ENCODE measurements at places on chromosomes 2 and 18. TPM values are rescaled to one million over a fixed set of nuclear protein-coding genes. Genes with fewer than 3 reads are reported as not detected.

DNA sequence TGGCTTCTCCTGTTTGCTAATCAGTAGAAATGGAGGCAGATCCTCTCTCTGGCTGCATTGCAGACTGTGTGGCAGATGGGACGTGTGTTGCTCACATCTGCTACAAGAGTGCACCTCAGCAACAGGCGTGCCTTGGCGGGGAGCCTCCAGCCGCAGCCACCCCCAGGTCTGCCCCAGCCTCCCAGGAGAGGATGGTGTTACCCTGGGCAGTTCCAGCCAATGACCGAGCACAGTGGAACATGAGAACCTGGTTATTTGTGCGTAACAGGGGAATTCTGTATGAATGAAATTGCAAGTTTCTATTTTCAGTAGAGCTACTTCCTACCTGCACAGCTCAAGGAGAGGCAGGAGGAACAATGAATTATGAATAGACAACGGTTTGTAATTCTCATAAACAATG, 130.6 kb upstream of the CBLN2 start:
- no peak for DNase-seq
- no peak overlapping the region for H3K27ac ChIP-seq
- H3K4me3 ChIP-seq = no peak overlapping the region
- no peaks in the 10 kb centered on the region for H3K27me3 ChIP-seq

GRCh38 chr2:62197011-62197924, 1.4 kb downstream of the B3GNT2 start:
- peak overlapping the region; percentile 95 for H3K27ac ChIP-seq
- DNase-seq = peak; percentile 33
- H3K27me3 ChIP-seq = no peaks in the 10 kb centered on the region
- H3K4me3 ChIP-seq = peak overlapping the region; percentile 98
- no peaks in the 10 kb centered on the region for H3K4me1 ChIP-seq

DNA sequence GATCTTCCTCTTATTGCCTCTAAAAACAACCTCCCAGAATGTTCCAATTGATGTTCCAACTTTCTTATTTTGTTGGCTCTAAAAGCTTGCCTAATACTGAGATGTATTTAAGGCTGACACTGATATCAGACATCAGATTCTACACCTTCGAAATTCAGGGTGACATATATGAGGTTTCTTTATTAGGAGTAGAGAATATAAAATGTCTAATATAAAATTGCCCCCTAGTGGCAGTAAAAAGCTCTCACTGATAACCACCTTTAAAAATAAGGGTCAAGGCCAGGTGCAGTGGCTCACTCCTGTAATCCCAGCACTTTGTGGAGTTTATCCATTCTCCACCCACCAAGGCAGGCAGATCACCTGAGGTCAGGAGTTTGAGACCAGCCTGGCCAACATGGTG, 789.7 kb upstream of the SLC39A10 start:
- no peaks in the 10 kb centered on the region for H3K36me3 ChIP-seq
- no peaks in the 10 kb centered on the region for H3K4me1 ChIP-seq
- no peak overlapping the region for H3K4me3 ChIP-seq
- H3K27me3 ChIP-seq = no peaks in the 10 kb centered on the region

DNA sequence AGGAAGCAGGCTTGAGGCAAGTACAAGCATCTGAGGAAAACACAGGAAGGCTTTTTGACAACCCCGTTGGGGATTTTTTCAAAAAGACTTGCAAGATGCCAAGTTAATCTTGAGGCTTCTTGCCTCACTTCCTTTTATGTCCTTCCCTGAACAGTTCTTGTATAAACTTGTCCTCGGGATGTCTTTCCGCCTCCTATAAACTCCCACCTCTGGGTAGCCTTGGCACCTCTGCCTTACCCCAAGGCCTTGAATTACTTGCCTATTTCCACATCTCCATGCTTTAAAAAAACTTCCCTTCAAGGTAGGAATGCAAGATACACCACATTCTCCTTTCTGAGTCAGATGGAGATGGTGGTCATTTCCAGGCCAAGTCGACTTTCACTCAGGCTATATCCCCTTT, 106.4 kb upstream of the RBBP8 start:
- peak; percentile 81 for DNase-seq
- peak overlapping the region; percentile 63 for H3K27ac ChIP-seq
- no peaks in the 10 kb centered on the region for H3K4me1 ChIP-seq
- H3K36me3 ChIP-seq = no peaks in the 10 kb centered on the region

DNA sequence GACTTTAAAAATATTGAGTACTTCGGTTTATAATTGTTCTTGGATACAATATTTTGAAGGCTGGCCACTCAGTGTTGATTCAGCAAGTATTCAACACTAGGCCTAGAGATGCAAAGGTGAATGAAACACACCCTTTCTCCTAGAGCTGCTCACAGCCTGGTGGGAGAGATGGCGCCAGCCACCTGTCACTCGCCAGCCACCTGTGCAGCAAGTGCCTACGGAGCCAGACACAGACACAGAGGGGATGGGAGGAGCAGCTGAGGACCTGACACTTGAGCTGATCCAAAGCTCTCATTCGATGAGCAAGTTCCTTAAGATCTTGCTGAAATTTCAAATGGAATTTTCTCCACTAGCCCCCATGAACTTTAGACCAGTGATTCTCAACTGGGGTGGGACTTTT, 151.1 kb upstream of the RIOK3 start:
- no peaks in the 10 kb centered on the region for H3K36me3 ChIP-seq
- H3K27me3 ChIP-seq = no peaks in the 10 kb centered on the region
- no peaks in the 10 kb centered on the region for H3K4me1 ChIP-seq
- no peak overlapping the region for H3K27ac ChIP-seq
- H3K4me3 ChIP-seq = no peak overlapping the region
- no peak for DNase-seq

- DNase-seq = no peak
- H3K27ac ChIP-seq = peak overlapping the region; percentile 97
- H3K4me3 ChIP-seq = peak overlapping the region; percentile 92
- H3K4me1 ChIP-seq = peaks cover 4% of the 10 kb centered on the region
These were observed 515 bp downstream of the TSHZ1 start for GRCh38 chr18:75211002-75211621.

DNA sequence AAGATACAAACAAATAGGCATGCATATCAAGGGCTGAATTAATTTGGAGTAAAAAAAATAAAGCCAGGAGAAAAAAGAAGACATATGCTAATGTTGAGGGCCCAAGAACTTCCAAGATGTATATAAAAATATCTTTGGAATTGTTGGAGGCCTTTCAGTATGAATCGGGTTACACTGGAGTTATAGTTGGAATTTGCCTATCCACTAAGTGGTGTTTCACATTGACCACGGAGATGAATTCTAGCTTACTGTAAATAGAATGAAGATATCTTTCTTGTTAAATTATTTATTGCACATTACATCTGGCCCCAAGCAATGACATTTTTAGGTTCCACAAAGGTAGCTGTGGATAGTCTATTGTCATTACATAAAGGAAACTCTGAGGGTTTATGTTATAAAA, 38.5 kb upstream of the TRIB2 start:
- no peak overlapping the region for H3K4me3 ChIP-seq
- no peak overlapping the region for H3K27ac ChIP-seq
- DNase-seq = no peak
- H3K4me1 ChIP-seq = no peaks in the 10 kb centered on the region

DNA sequence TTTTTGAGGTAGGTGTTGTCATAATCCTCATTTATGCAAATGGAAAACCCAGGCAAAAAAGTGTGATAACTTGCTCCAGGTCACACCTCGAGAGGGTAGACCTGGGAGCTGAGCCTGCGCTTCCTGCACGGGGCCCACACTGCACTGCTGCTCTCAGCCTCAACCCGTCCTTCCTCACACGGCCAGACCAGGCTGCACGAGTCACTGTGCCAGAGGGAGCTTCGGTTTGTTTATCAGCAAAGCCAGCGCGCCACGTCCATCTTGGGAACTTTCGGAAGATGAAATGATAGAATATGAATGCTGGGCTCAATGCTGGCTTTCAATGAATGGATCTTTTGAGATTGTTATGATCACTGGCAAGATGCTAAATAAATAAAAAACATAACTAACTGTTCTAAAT, 14.4 kb downstream of the COPS9 start:
- no peak overlapping the region for H3K27ac ChIP-seq
- no peak overlapping the region for H3K4me3 ChIP-seq
- no peaks in the 10 kb centered on the region for H3K27me3 ChIP-seq
- no peaks in the 10 kb centered on the region for H3K4me1 ChIP-seq
- H3K36me3 ChIP-seq = no peaks in the 10 kb centered on the region
- DNase-seq = no peak

DNA sequence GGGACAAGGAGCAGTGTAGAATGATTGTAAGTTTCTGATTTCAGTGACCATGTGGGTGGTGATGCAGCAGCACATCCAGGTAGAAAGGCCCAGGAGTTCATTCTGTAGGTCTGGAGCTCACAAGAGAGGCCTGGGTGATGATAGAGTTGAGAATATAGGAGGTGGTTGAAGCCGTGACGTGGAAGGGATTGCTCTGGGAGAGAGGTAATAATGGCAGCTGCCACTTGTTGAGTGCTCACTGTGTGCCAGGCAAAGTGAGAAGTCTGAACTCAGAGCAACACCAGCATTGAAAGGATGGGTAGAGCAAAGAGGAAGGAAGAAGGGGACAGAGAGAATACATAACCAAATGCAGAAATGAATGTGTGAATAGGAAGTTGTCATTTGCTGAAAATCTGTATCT, 3.3 kb downstream of the TTLL4 start:
- H3K27ac ChIP-seq = no peak overlapping the region
- no peak for DNase-seq
- no peaks in the 10 kb centered on the region for H3K27me3 ChIP-seq
- no peaks in the 10 kb centered on the region for H3K4me1 ChIP-seq
- no peak overlapping the region for H3K4me3 ChIP-seq

GRCh38 chr2:46943881-46944798, 28.5 kb upstream of the MCFD2 start:
- no peaks in the 10 kb centered on the region for H3K36me3 ChIP-seq
- DNase-seq = no peak
- no peaks in the 10 kb centered on the region for H3K27me3 ChIP-seq
- peaks cover 5% of the 10 kb centered on the region for H3K4me1 ChIP-seq
- no peak overlapping the region for H3K4me3 ChIP-seq

DNA sequence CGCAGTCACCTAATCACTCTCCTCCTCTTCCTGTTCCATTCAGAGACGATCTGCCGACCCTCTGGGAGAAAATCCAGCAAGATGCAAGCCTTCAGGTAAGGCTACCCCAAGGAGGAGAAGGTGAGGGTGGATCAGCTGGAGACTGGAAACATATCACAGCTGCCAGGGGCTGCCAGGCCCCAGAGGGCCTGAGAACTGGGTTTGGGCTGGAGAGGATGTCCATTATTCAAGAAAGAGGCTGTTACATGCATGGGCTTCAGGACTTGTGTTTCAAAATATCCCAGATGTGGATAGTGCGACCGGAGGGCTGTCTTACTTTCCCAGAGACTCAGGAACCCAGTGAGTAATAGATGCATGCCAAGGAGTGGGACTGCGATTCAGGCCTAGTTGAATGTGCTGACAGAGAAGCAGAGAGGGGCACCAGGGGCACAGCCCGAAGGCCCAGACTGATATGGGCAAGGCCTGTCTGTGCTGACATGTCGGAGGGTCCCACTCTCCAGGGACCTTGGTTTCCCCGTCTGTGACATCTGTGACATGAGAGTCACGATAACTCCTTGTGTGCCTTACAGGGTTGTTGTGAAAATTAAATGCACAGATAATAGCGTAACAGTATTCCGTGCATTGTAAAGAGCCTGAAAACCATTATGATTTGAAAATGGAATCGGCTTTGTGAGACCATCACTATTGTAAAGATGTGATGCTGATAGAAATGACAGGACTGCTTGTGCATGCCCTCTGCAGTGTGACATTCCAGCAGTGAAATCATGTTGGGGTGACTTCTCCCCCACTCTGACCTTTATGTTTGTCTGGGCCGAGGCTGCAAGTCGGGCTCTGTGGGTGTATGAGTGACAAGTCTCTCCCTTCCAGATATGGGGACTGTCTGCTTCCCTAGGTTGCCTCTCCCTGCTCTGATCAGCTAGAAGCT, 510 bp downstream of the IL1RN start:
- H3K4me3 ChIP-seq = no peak overlapping the region
- no peaks in the 10 kb centered on the region for H3K36me3 ChIP-seq
- H3K27me3 ChIP-seq = no peaks in the 10 kb centered on the region
- no peak overlapping the region for H3K27ac ChIP-seq
- H3K4me1 ChIP-seq = no peaks in the 10 kb centered on the region
- no peak for DNase-seq

Gene FZD7
- total RNA-seq = 26.1 TPM

Gene ZBTB7C
- total RNA-seq = 48.9 TPM

Gene CSRNP3
- 4.0 TPM for total RNA-seq

Gene TCF23
- total RNA-seq = 8.5 TPM

All from prostate gland (tissue), 2 donors.